Suppressor macrophage treated with lipopolysaccharide for 1 hour (primary cell): ENCODE measurements at places on chromosomes 7 and 10.
A peak's percentile ranks its signal among the peaks of the same experiment; 100 is the strongest.

GRCh38 chr10:103852856-103853255, 2.5 kb downstream of the SH3PXD2A start:
- DNase-seq: peak; percentile 71

DNA sequence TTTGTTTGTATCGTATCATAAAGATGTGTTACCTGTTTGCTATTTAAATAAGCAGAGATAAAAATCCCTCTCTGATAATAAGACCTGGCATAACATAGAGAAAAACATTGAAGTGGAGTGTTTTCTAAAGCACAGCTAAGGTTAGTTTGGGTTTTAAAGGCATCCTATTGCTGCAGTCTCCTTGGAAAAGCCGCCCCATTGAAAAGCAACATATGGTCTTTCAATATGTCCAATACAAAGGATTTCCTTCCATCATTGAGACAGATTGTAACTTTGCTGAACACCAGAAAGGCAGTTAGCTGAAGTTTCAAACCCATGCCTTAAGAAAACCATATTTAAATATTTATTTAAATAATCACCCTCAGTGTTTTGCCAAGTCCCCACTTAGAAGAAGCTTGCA, 898.5 kb upstream of the KCND2 start:
- no peak for DNase-seq

DNA sequence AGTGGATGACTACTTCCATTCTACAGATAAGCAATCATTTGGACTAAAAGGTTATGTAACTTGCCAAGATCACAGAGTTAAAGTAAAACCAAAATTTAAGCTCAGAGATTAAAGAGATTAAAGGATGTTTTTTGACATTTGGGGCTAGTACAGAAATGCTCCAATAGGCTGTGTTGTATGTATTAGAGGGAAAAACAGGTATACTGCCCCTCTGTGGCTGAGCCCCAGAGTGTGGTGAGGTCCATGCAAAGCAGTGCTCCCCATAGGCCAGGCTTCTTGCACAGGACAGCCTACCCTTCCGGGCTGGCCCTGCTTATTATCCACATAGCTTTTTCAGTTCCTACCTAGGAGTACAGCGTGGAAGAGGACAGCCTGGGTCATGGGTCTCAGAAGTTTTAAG, 322.8 kb downstream of the POM121L12 start:
- DNase-seq: no peak

- no peak for DNase-seq
Measured at GRCh38 chr7:32036557-32036956, 33.6 kb downstream of the PDE1C start.

DNA sequence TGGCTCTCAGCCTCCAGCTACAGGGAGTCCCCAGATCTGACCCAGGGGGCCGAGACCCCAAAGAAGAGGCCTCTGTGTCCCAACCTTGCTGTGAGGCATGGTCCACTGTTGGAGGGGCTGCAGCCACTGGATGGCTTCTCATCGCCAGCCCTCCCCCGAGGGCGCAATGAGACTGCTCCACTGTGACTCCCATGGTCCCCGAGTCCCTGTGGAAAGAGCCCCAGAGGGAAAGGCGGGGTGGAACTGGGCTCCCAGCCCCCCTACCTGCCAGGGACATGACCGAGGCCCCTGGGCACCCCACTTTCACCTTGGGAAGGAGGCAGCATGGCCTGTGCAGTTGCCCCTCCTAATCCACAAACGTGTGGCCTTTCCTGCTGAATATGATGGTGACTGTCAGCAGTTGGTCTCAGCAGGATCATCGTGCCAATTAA, 33.5 kb upstream of the RET start:
- no peak for DNase-seq

DNA sequence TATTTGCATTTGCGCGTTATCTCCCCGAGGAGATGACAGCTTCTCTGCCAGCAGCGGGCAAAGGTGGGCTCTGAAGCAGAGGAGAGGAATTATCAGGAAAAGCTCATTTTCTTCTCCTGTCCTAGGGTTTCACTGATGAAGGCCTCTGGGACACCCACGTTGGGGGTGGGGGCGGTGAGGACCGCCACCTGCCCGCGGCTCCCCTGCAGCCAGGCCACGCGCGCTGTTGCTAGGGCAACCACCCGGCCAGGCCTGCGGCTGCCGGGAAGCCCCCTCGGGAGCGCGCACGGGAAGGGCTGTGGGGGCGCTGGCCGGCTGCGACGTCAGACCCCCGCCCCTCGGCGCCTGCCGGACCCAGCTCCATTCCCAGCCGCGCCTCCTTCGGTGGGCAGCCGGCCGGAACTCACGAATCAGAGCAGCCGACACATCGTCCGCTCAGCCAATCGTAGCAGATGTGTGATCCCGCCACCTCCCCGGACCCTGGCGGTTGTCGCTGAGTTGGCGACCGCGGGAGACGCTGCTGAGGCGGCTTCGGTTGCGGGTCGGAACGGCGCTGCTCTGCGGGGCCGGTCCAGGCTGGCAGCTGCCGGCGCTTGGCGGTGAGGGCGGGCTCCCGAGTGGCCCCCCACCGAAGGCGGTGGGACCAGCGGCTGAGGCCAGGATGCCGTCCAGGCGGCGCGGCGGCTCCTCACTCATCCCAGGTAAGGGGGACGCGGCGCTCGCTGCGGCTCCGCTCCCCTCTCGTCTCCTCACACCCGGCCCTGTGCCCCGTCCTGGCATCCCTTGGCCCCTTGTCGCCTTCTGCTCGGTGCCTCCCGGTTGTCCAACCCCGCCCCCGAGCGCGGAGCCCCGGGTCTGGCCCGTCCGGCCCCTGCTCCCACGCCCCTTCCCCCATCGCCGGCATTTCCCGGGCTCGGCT, at the start of gene TPST1:
TPST1 (plus strand) TSS at position 513 of the 919 bp plus-strand sequence. CDS start 35,092 bp downstream, outside the sequence.
- peak; percentile 90 for DNase-seq

GRCh38 chr7:4964506-4964905, 5.5 kb upstream of the MMD2 start:
- DNase-seq: no peak

GRCh38 chr10:111187096-111187495, 110.3 kb downstream of the ADRA2A start:
- no peak for DNase-seq

DNA sequence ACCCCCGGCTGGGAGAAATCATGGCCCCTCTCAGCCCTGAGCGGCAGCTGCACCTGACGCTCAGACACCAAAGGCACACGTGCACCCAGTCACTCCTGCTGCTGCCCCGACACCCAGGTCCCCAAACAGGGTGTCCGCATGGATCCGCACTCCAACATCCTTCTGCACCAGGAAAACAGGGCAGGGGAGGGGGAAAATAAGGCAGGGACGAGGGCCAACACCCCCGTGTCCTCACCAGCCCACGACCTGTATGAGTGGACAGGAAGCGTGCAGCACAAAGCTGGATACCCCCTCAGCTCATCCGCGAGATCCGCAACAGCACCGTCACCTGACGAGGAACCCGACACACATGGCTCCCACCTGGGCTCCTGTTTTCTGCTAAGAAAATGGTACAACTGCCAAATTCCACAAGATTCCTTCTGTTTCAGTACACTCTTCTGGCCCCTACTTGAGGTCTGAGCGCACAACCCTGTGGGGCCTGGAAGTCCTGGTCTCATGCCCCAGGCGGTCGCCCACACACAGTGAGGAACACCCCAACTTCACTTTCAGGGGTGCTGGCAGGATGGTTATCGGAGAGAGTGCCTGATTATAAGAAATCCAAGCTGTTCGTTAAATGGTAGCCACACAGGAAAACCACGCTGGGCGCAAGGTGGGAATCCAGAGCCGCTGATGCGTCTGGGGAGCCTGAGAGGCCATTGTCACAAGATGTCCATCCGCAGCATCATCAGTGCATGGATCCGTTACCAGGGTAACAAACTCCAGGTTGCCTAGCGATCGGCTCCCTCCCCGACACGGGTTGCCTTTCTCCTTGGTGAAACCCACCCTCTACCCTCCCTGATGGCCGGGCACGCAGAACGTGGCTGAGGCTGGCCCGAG, 63.6 kb downstream of the ZRANB1 start:
- DNase-seq: no peak

- no peak for DNase-seq
Measured at GRCh38 chr10:33216661-33217427, 117.6 kb downstream of the NRP1 start.

DNA sequence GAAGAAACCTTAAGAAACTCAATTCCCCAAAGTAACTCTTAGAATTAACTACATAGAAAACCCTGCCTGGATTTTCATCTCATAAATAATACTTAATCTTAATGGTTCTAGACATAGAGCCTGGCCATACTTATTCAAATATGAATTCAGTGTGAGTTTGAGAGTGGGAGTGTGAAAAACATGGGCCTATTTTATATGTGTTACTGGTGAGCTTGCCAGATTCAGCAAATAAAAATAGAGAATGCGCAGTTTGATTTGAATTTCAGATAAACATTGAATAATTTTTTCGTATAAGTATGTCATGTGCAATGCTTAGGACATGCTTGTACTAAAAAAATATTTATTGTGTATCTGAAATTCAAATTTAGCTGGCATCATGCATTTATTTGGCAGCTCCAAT, 473.9 kb upstream of the FZD8 start:
- no peak for DNase-seq

GRCh38 chr10:555682-556350, 133.7 kb downstream of the DIP2C start:
- DNase-seq: no peak

GRCh38 chr10:74047304-74047703, 49.4 kb downstream of the VCL start:
- DNase-seq: no peak

DNA sequence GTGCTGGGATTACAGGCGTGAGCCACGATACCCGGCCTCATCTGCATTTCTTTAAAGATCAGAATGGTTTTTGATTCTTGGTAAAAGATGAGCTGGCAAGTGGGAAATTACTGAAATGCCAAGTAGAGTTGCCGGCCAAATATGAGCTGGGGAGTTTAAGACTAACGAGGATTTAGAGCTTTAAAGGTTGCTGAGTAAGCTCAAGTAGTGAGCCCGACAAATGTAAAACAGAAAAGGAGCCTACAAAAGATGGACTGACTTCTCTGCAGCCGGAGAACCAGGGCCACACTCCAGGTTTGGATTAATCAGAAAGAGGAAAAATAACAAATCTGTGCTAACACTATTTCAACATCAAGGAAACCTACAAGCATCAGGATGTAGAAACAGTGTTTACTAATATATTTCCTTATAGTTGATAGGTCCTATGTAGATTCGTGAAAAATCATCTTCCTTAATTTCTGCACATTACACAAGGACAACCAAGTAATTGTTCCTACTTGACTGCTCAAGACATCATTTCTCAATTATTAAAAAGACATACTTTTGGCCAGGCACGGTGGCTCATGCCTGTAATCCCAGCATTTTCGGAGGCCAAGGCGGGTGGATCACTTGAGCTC, 49.6 kb downstream of the MPP7 start:
- DNase-seq: peak; percentile 60

DNA sequence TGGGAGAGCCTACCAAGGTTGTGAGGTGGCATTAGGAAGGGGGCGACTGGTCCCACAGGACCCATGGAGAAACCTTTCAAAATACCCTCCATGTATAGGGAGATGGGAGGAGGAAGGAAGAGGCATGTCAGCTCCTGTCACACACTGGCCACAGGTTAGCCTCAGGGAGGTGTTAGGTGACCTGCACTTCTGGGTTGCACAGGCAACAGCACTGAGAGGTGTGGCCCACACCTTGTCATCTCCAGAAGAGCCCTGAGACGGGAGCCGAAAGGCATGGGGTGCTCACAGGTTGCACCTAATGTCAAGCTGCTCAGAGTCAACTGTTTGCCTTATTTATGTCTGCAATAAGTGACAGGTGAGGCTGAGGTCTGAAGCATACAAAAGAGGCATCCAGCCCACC, 14.6 kb upstream of the USP6NL start:
- no peak for DNase-seq

DNA sequence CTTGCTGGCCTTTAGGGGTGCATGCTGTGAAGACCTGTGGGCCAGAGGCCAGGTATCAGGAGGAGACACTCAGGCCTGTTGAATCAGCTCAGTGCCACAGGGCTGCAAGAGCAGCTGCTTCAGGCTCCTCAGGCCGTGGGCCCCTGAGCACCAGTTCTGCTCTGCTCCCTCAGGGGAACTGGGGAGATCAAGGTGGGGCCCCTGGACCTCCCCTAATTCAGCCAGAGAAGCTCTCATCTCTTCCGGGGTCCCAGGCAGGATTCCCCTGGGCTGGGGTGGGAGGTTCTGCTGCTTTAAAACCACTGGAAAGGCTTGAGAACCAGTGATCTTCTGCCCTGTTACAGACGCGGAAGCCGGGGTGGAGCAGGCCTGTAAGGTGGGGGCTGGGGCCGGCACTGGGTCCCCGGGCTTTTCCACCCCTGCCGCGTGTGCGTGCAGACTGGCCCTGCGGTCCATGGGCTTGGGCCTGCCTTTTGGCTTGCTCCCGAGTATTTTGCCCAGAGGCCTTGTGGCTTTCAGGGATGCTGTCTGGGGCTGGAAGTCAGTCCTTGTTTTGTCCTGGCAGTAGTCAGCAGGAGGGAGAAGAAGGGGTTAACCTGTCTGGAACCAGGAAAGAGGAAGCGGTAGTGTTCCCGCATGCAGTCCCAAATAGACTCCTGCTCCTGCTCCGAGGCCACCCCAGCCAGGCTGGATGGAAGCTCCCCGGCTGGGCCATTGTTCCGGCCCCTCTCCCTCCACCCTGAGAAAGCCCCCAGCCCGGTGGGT, 74.3 kb downstream of the LHPP start:
- peak; percentile 38 for DNase-seq

GRCh38 chr7:129385116-129385515, 49.1 kb upstream of the STRIP2 start:
- no peak for DNase-seq

GRCh38 chr7:45066409-45066808, 22.4 kb downstream of the NACAD start:
- DNase-seq: no peak

GRCh38 chr7:141014125-141014523, 628 bp downstream of the MRPS33 start:
- DNase-seq: no peak

- DNase-seq: peak; percentile 87
Measured at GRCh38 chr10:97081621-97082235, 104.0 kb downstream of the SLIT1 start.

- no peak for DNase-seq
Measured at GRCh38 chr7:130489140-130489983, 2.5 kb upstream of the MEST start.

DNA sequence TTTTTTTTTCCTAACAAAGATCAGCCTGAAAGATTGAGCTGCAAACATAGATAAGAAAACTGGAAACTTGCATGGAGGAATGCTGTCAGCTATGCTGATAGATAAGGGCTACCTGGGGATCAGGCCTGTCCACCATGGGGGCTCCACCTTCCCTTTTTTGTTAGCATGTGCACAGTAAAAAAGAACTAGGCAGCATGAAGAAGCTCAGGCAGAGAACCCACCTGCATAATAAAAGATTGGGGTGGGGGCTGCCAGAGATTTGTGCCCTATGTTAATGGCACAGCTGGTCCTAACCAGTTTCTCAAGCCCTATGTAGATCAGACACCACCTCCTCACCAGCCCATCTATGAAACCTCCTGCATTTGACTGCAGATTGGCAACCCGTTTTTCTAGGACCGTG, 45.4 kb upstream of the CACNB2 start:
- DNase-seq: no peak

- no peak for DNase-seq
Measured at GRCh38 chr7:30726296-30727006, 25.5 kb upstream of the INMT start.

DNA sequence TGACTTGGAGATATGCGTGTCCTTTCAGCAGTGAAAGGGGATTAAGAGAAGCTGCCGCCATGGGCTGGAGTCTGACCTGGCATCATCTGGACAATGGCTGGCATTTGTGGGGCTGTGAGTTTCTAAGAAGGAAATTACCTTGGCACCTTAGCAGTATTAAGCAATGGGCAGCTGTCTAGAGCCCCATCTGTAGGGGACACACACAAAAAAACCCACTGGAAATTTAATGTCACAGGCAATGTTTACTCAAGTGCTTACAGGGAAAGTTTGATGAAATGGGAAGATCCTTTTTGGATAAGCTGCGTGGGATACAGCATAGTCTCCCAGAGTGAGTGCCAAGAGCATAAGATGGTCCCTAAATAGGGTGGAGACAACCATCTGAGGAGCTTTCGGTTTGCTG, 25.0 kb downstream of the ADRA2A start:
- no peak for DNase-seq
